Vagina (tissue), 2 donors: ENCODE measurements at places on chromosomes 5 and 9. TPM values are rescaled to one million over a fixed set of nuclear protein-coding genes. Genes with fewer than 3 reads are reported as not detected.

GRCh38 chr5:10645671-10646070 lies 81.8 kb downstream of the ANKRD33B start:
- H3K4me3 ChIP-seq: no peak overlapping the region
- no peaks in the 10 kb centered on the region for H3K36me3 ChIP-seq
- no peaks in the 10 kb centered on the region for H3K4me1 ChIP-seq
- no peak for DNase-seq
- H3K27me3 ChIP-seq: no peaks in the 10 kb centered on the region
- no peak overlapping the region for H3K27ac ChIP-seq

GRCh38 chr5:443239-444151 lies 519 bp downstream of the EXOC3 start:
- peaks cover 26% of the 10 kb centered on the region for H3K4me1 ChIP-seq
- peak overlapping the region; percentile 96 for H3K4me3 ChIP-seq
- peaks cover 21% of the 10 kb centered on the region for H3K36me3 ChIP-seq

MEIKIN gene
- not detected for total RNA-seq

GRCh38 chr9:100294341-100294740 lies 58.4 kb downstream of the TEX10 start:
- no peaks in the 10 kb centered on the region for H3K27me3 ChIP-seq
- H3K36me3 ChIP-seq: peaks cover 46% of the 10 kb centered on the region
- no peak for DNase-seq
- H3K4me3 ChIP-seq: no peak overlapping the region
- H3K27ac ChIP-seq: no peak overlapping the region

- no peak overlapping the region for H3K27ac ChIP-seq
- H3K27me3 ChIP-seq: no peaks in the 10 kb centered on the region
- H3K4me3 ChIP-seq: no peak overlapping the region
- no peaks in the 10 kb centered on the region for H3K36me3 ChIP-seq
- DNase-seq: no peak
- H3K4me1 ChIP-seq: no peaks in the 10 kb centered on the region
These were observed 106.4 kb downstream of the CACNA1B start for GRCh38 chr9:137984005-137984404.

DNA sequence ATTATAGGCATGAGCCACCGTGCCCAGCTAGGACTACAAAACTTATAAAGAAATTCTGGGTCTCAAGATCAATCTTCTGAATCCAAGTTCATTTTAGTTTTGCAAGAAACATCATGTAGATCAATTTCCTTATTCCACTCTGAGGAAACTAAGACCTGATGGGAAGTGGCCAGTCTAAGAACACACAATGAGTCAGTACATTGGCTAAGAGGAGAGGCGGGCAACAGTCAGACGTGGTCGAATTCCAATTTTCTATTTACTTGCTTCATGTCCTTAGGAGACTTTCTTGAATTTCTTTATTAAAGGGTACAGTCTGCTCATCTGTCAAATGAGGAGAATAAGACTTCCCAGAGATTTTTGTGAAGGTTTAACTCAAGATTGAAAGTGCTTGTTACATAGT lies 432.1 kb upstream of the BRINP1 start:
- H3K27me3 ChIP-seq: no peaks in the 10 kb centered on the region
- peak overlapping the region; percentile 25 for H3K27ac ChIP-seq
- DNase-seq: no peak

GRCh38 chr5:9282211-9282610 lies 263.7 kb downstream of the SEMA5A start:
- no peaks in the 10 kb centered on the region for H3K36me3 ChIP-seq
- H3K27me3 ChIP-seq: no peaks in the 10 kb centered on the region
- H3K4me1 ChIP-seq: peaks cover 22% of the 10 kb centered on the region
- no peak for DNase-seq
- H3K4me3 ChIP-seq: no peak overlapping the region

PHYHD1 gene
- 23.6 TPM for total RNA-seq

- no peaks in the 10 kb centered on the region for H3K27me3 ChIP-seq
- H3K4me3 ChIP-seq: no peak overlapping the region
- DNase-seq: no peak
- no peaks in the 10 kb centered on the region for H3K4me1 ChIP-seq
- no peaks in the 10 kb centered on the region for H3K36me3 ChIP-seq
These were observed 1867.3 kb downstream of the EFNA5 start for GRCh38 chr5:105803431-105803830.

GRCh38 chr9:87469793-87470465 lies 27.7 kb upstream of the DAPK1 start:
- H3K4me3 ChIP-seq: no peak overlapping the region
- DNase-seq: no peak
- no peak overlapping the region for H3K27ac ChIP-seq
- H3K36me3 ChIP-seq: no peaks in the 10 kb centered on the region
- H3K4me1 ChIP-seq: no peaks in the 10 kb centered on the region
- H3K27me3 ChIP-seq: no peaks in the 10 kb centered on the region

DNA sequence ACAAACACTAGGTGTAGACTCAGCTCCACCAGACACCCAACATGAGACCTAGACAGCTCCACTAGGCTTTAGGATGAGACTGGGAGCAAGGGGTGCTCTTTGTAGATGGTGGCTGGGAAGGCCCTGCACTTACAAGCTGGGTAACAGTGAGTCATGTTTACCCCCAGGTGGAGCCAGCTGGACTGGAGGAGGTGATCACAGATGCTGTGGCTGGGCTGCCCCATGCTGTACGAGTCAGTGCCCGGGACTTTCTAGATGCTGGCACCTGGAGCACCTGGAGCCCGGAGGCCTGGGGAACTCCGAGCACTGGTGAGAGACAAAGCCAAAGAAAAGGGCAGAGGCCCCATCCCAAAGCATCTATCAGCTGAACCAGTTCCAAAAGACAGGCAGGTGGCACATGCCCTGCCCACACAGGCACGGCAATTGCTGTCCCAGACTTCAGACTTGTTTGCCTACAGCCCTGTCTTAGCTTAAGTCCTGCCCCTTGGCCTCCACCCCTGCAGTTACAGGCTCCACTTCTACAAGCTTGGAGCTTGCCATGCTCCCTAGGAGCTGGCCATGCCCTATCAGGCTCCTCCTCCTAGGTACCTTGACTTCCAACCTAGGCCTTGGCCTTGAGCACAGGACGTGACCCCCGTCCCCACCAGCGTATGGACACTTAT lies 2.7 kb downstream of the CCL27 start:
- H3K4me1 ChIP-seq: peaks cover 27% of the 10 kb centered on the region
- no peaks in the 10 kb centered on the region for H3K27me3 ChIP-seq
- no peaks in the 10 kb centered on the region for H3K36me3 ChIP-seq
